Stomach (tissue), 19 donors: ENCODE measurements at places on chromosomes 13 and 19.

- DNase-seq = peak; percentile 43
These were observed 60.0 kb upstream of the GPR183 start for GRCh38 chr13:99367106-99367616.

DNA sequence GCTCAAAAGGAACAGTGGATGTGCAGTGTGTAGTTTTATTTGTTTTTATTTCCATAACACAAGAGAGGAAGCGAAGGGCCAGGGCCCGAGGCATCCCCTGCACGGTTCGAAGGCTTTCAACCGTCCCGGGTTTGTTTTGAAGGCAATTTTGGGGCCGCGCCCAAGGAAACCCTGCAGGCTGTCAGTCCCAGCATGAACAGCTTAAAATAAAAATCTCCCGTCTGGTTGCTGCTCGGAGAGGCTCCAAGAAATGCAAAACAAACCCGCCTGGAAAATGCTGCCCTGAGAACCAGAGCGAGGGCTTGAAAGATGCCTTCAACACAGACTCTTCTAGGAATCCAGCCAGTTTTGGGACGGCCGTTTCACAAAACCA, 16.0 kb downstream of the LSM4 start:
- DNase-seq = no peak

DNA sequence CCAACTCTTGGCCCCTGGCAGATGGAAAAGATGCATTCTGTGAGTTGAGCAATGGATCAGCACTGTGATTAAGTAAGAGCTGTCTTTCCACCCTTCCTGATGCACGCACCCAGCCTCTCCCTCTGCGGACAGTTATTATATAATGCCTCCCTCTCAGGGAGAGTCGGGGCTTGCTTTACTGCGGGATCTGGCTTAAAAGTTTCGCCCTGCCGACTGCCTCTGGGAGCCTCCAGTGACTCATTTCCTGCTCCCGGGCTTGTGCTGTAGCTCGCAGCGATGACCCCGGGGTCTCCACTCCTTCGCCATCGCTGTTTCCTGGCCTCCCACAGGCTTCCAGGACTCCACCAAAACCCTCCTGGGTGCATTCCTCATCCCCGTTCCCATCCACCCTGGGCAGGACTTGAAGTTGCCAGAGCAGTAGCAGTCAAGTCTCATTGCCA, 107.4 kb upstream of the SLC7A1 start:
- DNase-seq = no peak

DNA sequence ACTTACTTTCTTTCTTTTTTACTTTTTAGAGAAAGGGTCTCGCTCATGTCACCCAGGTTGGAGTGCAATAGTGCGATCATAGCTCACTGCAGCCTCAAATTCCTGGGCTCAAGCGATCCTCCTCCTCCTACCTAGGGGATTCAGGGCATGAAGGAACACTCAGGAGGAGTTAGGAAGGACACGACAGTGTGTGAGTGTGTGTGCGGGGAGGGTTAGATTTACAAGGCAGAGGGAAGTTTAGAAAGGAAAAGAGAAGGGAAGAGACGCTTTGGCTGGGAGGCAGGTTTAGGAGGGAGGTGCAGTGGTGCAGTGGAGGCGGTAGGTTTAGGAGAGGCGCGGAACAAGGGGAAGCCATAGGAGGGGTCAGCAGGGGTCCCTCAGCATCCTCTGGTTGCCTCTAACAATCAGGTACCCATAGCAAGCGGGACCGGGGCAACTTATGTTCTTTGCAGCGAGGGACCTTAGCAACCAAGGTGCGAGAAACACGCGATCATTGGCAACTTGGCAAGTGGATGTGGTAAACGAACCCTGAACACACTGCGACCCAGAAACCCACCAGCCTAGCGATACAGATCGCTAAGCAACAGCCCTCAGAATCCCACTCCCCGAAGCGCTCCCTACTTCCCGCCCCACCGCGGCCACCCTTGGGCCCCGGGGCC, 501 bp downstream of the SIRT2 start:
- DNase-seq = peak; percentile 27

DNA sequence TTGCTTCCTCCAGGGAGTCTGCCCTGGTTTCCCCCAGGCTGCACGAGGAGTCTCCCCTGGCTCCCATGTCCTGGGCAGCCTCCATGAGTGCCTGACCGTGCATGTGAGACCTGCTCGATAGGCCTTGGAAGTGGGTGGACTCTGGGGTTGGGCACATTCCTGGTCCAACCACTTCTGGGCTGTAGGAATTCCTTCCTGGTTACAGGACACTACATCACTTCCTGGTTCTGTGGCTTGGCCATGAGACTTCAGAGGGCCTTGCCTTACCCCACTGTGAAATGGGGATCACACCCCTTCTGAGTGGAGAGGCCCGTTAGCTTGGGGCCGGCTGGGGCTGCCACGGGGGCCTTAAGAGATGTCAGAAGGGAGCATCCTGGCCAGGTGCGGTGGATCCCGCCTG, 4.0 kb upstream of the ZNF628 start:
- no peak for DNase-seq

- DNase-seq = no peak
These were observed 69.7 kb downstream of the ERICH6B start for GRCh38 chr13:45545686-45546409.

GRCh38 chr19:10808937-10809649, 26.9 kb downstream of the TMED1 start:
- peak; percentile 36 for DNase-seq

- DNase-seq = no peak
These were observed 10.9 kb downstream of the PRAM1 start for GRCh38 chr19:8491574-8491973.

GRCh38 chr13:20814224-20814910, 40.6 kb upstream of the EEF1AKMT1 start:
- DNase-seq = peak; percentile 74

DNA sequence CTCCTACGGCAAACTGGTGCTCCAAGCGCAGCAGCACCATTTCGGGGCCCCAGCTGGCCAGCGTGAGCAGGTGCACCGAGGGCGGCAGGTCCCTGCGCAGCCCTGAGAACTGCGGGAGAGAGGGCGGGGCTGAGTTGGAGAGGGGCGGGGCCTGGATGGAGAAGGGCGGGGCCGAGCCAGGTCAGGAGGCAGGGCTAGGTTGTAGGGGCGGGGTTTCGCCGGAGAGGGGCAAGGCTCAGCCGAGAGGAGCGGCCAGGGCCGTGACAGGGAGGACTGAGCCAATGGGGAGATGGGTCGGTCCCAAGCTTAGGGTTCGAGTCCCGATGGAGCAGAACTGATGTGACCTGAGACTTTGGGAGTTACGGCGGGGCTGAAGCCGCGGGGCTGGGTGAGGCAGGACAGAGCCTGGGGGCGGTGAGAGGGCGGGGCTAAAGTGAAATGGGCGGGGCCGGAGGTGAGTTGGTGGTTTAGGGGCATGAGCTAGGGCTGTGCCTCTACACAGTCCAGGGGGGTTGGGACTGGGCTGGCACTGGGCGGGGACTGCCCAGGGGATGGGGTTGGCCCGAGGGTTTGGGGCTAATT, 19.0 kb downstream of the MAN2B1 start:
- DNase-seq = peak; percentile 90
